CMK (cell line): ENCODE measurements at places on chromosomes 2 and 18.

- DNase-seq: no peak
These were observed 105.5 kb upstream of the RGPD4 start for GRCh38 chr2:107721178-107721577.

DNA sequence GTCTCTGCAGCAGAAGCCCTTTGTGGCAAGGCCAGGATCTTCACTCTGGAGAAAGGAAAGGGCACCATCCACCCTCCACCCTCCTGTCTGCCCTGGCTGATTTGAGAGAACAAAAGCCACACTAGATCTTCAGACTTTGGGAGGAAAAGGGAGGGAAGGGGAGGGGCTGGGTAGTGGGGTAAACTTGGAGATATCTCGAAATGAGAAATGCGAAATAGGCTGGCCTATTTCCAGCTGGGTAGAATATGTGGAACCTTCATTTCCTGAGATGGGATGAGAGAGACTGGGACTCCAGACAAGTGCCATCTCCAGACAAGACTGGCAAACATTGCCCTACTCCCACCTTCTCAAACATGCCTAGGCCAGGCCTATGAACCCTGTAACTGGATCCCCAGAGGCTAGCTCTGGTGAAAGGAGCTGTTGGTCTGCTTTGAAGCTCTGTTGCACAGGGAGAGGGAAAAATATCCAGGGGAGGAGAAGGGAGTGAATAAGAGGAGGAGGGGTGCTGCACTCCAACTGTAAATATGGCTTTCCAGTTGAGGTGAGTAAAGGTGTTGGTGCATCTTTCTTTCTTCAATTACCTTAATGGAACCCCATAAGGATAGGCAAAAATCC lies 1.7 kb downstream of the HOXD12 start:
- DNase-seq: no peak

- DNase-seq: no peak
These were observed 125.3 kb upstream of the SLC39A10 start for GRCh38 chr2:195531754-195532153.

- DNase-seq: no peak
These were observed 332.5 kb downstream of the PID1 start for GRCh38 chr2:228938629-228939028.

DNA sequence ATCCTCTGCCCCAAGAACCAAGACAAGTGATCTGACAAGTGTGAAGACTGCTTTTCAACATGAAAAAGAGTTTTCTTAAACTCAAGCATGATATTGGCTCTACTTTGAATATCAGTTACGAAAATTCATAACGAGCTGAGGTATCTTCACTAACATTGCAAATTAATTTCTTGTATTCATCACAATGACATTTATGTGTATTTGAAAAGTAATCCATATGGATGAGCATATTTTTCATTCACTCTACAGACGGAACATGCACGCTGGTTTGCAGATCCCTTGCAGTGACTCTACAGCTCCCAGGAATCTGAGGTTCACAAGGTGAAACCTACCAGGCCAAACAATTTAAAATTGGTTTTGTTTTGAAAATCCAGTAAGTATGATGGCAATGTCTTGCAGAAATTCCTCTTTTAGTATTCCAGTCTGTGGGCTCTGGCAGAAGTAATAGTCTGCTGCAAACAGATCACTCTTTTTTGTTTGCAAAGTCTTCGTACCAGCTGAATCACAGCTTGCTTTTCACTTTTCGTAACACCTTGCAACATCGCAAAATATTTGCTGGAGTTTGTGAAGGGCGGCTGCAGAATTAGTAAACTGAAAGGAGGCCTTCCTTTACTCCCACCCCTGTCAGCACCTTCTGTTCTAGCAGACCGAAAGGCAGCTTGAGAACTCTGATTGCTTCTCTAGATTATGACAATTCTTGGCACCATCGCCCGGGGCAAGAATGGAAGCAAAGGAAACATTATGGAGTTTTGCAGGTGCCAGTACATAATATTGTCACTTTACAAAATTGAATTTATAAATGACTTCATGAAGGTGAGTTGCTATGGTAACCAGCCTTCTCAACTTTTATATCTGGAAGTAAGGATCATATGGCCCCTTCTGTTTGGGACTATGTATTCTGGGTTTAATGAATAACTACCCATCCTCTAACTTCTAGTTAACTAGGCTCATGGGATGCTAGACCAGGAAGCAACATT lies 168.7 kb downstream of the TMEM247 start:
- no peak for DNase-seq

DNA sequence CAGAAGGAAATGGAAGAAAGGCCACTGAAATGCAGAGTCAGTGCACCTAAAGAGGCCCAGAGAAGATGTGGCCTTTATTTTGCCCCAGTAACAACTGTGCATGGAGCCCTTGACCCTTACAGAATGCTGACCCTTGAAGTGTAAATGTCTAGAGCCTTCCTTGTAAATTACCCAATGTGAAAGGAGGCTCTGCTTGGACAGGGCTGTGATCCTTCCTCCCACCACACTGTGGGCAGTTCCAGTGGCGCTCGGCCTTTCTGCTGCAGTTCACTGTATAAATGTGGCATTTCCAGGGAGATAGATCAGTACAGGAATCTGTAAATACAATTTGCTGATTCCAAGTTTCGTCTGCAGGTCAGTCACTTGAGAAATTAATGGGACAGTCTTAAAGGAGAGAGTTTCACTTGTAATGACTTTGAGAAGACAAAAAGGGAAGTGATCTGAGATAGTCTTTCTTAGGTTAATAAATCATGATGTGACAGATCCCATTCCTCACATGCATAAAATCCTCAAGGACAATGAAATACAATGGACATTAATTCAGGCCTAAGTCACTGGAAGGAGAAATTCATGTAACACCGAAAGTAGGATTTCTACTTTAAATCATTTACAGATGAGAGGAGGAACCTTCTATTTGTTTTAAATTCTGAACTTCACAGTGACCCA lies 133.8 kb upstream of the LMAN1 start:
- DNase-seq: no peak

GRCh38 chr2:71492112-71492511 lies 38.8 kb downstream of the DYSF start:
- no peak for DNase-seq

- no peak for DNase-seq
These were observed 339.2 kb downstream of the EN1 start for GRCh38 chr2:118508282-118508681.

DNA sequence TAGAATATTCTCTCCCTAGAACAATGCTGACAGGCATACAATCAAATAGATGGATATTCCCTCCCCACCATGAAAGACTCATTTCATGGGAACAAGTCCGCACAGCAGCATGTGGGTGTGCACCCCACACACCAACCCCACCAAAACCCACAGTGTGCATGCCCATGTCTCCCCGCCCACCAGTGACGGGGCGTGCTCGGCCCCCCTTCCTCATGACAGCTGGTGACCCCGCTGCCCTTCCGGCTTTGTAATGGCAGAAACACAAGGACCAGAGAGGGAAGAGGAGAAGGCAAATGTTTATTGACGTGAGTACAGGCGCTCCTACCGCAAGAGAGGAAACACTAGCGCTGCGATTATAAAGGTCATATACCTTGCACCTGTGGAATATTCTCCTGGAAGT lies 30.8 kb upstream of the ODC1 start:
- no peak for DNase-seq

DNA sequence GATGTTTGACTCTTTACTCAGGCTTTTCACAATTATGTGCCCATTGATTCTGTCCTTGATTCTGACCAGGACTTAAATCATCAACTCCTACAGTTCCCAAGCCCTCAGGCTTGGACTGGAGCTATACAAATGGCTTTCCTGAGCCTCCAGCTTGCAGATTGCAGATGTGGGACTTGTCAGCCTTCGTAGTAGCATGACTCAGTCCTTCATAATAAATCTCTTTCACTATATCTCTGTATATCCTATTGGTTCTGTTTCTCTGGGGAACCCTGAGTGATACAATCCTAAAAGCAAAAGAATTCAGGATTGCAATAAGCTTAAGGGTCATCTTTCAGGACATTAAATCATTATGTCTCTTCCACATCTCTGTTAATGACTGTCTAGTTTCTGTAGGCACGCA lies 356.6 kb downstream of the RIT2 start:
- DNase-seq: no peak

DNA sequence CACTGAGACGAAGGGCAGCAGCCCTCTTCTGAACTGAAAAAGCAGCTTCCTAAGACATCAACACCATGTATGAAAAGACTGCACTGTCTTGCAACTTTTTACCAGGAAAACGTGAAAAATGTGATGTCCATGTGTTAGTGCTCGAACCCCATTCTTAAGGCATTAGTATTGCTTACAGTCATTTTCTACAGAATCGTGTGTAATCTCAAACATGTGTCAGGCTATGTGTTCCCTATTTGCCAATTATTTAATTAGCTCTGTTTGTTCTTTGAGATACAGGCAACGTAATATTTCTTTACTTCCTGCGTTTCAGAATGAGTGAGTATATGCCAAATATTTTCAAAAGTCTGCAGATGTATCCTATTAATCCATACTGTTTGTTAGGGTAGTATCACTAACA lies 307.7 kb upstream of the CCDC68 start:
- DNase-seq: no peak

DNA sequence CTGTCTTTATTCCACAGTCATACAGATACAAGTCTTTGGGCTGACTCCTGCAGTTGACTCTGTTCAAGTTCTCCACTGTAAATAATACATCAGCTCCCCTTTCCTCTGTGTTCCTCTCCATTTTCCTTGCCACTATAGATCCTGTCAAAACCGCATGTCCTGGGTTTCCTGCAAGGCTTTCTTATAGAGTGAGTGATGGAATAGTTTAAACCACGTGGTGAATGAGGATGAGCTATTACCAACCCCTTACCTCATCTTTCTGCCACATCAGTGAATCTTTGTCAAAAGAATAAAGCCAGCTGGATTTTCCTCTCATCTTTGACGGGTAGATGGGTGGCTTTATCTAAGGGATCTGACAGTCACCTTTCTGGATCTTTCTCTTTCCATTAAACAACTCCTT lies 3.9 kb upstream of the GALNT14 start:
- DNase-seq: no peak

DNA sequence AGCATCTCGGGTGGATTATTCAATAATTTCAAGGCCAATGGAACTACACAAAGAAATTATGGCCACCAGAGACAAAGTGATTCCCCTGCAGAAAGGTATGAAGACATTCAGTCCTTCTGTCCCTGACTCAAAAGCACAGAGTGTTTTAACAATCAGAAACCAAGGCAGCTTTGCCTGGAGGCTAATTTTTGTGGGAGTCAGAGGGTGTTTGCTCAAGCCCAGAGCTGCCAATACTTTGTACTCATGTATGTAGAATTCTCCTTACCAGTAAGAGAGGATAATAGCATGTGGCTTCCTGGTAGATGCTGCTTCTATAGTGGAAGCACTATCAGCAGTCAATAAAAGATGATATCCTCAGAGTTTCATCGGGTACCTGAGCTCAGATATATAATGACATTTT lies 178.4 kb downstream of the KCNE4 start:
- no peak for DNase-seq

DNA sequence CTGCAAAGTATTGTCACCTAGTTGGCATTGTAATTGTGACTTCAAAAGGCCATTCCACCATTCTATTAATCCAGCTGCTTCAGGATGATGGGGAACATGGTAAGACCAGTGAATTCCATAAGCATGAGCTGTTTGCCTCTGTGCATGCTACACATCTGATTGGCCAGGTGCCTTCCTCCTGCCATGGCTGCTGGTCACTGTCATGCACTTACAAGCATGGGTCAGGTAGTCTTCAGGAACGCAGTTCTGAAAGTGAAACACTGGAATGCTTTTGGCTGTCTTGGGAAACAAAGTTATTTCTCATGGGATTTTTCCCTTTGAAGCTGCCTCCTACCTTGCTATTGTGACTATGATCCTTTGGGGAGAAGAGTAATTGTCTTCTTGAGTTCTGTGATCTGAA lies 267.6 kb downstream of the GBX2 start:
- DNase-seq: no peak

GRCh38 chr2:61811821-61812220 lies 42.0 kb downstream of the FAM161A start:
- no peak for DNase-seq

DNA sequence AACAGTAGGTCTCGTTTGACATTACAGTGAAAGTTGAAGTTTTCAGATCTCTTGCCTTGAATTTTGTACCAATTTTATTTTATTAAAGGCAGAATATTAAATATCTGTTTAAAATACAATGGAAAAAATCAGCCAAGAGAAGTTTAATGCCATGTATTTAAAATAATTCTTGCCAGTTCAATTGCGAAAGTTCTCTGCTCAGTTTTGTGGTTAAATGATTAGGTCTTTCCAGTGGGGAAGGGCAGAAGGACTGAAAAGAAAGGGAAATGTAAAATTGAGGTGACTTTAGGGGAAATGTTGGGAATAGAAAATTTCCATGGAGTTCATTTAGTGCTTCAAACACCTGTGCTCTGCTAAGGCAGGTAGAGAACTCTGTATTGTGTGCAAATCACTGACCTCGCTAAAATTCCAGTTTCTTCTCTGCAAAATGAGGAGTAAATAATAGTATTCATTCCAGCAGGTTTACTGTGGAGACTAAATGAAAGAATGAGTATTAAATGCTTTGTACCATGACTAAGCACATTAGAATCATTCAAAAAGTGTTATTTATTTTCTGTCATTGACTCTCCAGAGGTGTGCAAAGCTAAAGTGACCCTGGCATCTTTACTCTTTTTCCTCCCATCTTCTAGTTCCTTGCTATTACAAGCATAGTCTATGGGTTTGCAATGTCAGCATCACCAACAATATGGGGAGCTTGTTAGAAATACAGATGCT lies 74.4 kb downstream of the KIAA1328 start:
- DNase-seq: no peak

- DNase-seq: no peak
These were observed 67.1 kb upstream of the EPAS1 start for GRCh38 chr2:46230115-46230571.

DNA sequence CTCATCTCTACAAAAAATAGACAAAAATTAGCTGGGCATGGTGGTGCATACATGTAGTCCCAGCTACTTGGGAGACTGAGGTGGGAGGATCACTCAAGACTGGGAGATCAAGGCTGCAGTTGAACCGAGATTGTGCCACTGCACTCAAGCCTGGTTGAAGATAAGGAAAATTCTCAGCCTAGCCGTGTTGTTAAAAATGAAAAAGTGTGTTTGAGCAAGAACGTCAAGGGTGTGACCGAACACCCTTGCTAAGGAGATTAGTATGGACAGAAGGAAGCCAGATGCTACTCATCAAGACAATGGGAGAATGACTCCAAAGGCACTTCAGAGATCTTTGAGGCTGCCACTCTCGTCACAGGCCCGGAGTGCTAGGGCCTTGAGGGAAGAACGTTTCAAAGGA lies 70.0 kb upstream of the NDUFV2 start:
- no peak for DNase-seq

- no peak for DNase-seq
These were observed 191.0 kb upstream of the CCDC150 start for GRCh38 chr2:196448407-196449079.

GRCh38 chr2:120635146-120635545 lies 100.5 kb upstream of the GLI2 start:
- DNase-seq: no peak

GRCh38 chr18:10275486-10275885 lies 178.9 kb upstream of the APCDD1 start:
- no peak for DNase-seq
